Tibial artery (tissue), 4 donors: ENCODE measurements at places on chromosomes 16 and 17.

- no peak for DNase-seq
These were observed 291.9 kb upstream of the N4BP1 start for GRCh38 chr16:48901712-48902374.

DNA sequence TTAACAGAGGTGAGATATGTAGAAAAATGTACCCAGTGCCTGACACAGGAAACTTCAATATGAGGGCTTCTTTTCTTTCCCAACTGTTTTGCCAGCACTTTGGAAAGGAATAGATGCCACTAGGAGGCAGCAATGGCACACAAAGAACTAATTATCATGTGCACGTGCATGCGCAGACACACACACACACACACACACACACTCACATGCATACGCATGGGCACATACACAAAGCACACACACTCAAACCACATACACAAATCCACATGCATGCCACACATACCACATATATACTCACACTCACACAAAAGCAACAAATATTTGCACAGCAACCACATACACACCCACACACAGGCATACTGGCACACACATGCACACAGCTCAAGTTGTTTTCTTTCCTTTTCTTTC lies 8.8 kb upstream of the CEP112 start:
- no peak for DNase-seq

GRCh38 chr17:59859444-59860025 lies 33.2 kb downstream of the TUBD1 start:
- no peak for DNase-seq

DNA sequence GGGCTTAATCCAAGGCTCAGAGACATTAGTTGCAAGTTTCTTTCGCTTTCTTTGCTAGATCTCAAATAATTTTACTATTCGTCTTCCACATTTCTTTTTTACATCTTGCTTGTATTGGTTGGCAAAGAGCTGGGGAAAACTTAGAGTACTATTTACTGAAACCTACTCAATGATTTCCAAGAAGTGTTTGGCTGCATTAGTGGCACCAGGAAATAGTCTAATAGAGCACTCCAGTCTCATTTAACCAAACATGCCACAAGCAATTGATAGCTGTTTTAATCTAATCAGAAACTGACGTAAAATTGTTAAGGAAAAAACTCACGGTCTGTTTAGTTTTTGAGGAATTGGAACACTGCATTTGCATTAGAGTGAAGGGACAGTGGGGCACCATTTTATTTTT lies 29.0 kb downstream of the NUP93 start:
- DNase-seq: no peak

DNA sequence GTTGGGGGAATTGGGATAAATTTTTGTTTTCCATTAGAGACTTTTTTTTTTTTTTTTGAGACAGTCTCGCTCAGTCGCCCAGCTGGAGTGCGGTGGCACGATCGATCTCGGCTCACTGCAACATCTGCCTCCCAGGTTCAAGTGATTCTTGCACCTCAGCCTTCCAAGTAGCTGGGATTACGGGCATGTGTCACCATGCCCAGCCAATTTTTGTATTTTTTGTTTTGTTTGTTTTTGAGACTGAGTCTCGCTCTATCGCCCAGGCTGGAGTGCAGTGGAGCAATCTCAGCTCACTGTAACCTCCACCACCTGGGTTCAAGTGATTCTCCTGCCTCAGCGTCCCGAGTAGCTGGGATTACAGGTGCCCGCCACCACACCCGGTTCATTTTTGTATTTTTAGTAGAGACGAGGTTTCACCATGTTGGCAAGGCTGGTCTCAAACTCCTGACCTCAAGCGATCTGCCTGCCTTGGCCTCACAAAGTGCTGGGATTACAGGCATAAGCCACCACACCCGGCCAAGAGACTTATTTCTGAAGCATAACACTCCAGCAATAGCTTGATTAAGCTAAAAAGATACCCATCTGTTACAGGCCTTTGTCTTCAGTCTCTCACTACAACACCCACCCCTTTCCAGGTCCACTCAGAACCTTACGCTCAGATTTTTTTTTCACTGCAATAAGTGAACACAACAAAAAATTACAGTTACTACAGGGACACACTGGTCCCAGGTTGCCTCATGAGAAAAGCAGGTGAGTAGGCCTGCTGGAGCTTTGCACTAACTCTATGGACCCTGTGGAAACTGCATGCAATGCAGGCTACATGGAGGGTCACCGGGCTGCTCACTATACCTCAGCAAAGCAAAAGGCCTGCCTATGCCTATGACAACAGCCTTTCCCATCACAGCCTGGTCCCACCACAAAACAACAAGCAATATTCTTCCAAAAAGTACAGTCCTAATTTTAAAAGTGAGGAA lies 34.6 kb downstream of the KANSL1 start:
- DNase-seq: no peak

GRCh38 chr17:31745964-31746600 lies 113.0 kb downstream of the COPRS start:
- no peak for DNase-seq

DNA sequence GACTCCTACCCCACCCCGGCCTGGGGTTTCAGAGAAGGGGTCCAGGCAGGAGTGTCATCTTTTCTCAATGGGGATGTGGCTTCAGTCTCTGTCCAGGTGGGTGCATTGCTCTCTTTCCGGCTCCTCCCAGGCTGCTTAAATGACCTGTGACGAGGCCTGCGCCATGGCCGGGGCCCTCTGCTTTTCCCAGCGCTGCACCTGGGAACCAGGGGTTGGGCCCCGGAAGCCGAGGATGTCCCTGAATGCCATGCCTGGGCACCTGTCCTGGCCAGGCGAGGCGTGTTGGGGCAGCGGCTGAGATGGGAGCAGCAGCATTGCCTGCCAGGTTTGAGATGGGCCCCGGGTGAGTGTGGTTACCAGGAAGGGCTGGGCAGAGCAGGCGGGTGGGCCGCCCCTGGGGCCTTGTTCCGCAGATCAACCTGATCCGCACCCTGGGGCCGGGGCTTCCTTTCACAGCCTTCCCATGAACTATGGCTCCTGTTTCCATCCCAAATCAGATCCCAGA lies 147.4 kb downstream of the SEC14L1 start:
- no peak for DNase-seq
